Right atrium auricular region (tissue), 2 donors: ENCODE measurements at places on chromosomes 1 and 21. TPM values are rescaled to one million over a fixed set of nuclear protein-coding genes. Genes with fewer than 3 reads are reported as not detected.

DNA sequence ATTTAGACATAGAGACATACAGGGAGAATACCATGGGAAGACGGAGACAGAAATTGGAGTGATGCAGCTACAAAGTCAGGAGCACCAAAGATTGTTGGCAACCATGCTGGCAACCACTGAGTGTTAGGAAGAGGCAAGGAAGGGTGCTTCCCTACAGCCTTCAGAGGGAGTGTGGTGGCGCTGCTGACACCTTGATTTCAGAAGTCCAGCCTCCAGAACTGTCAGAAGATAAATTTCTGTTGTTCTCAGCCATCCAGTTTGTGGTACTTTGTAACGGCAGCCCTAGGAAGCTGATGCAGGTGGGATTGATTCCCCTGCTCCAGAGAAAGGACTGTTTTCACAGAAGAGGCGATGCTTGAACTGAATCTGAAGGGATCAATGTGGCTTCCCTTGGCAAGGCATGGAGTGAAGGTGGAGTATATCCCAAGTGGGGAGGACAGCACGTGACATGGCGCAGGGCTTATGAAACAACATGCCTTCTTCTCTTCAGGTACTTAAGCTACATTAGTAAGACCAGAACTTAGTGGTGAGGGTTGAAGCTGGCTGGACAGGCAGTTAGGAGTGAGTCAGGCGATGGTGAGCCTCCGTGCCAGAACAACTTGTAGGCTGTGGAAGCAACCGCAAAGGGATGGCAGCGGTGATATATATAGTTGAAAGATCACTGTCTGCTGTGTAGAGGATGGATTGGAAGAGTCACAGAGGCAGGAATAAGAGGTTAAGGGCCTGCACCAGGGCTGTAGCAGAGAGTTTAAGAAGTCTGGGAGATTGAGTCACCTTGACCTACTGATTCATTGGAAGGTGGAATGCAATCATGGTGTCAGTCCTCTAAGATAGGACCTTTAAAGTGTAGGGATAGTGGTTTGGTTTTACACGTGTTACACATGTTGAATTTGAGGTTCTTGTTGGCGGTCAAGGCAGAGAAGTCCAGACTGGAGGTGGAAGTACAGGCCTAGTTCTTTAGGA lies 2.1 kb downstream of the LEPR start:
- DNase-seq = no peak

Gene DNAH14
- total RNA-seq = 7.7 TPM

- DNase-seq = no peak
Measured at GRCh38 chr1:160133990-160134770, 17.2 kb upstream of the ATP1A4 start.

GRCh38 chr1:92572520-92572919 lies 85.8 kb upstream of the GFI1 start:
- DNase-seq = no peak

Gene TMEM200B
- 4.8 TPM for total RNA-seq

Gene PLA2G2F
- not detected for total RNA-seq

DNA sequence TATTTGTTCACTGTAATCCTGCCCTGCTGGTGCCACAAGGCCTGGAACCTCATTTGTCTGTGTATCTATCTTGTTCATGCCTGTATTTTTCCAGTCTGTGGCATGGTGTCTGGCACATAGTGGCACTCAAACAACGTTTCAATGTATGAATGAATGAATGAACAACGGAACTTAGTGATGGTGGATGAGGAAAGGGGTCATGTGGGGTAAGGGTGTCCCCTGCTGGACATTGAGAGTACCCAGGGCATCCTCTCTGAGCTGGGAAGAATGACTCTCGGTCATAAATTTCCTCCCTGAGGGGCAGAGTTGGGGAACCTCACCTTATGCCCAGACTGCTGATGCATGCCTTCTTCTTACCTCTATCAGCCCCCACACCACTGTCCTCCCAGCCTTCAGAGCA lies 18.9 kb upstream of the ZNF683 start:
- no peak for DNase-seq
